ENCODE measurements at places on chromosomes 16 and 17.

- DNase-seq = no peak
Observed at GRCh38 chr17:2214047-2214928, 89.3 kb downstream of the SMG6 start.

DNA sequence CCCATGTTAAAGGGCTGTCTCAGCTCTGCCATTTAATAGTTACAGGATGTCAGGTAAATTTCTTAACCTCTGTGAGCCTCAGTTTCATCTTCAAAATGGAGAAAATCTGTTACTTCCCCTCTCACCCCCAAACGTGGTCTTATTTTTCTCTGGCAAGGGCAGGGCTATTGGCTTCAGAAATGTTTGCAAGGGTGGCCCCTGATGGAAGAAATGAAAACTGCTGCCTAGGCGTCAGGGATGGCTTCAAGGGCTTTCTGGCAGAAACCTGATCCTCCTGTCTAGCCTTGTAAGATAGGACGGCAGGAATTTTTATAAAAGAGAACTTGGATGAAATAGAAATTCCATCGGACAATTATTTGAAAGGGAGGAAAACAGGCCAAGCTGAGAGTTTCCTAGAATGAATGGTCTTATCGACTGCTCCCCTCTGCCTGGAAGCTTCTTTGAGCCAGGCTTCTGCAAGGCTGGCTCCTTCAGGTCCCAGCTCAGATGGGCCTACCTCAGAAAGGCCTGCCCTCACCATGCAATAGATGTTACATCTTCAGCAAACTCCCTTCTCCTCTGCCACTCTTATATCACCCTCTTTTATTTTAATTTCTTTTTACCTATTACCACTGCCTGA is 43.0 kb upstream of the TANGO6 start:
- no peak for DNase-seq

- no peak for DNase-seq
Observed at GRCh38 chr17:72273289-72274056, 152.7 kb downstream of the SOX9 start.

DNA sequence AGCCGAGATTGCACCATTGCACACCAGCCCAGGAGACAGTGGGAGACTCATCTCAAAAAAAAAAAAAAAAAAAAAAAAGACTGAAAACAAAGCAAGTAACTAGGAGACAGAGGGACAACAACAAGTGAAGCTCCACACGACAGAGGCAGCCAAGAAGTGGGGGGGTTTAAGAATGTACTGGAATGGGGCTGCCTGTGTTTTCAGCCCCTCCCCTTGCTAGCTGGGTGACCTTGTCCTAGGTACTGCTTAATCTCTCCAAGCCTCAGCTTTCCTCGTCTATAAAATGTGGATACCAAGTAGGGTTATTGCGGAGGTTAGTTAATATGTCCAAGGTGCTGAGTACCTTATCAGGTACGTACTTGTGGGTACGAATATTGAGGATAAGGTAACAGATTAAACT is 163.8 kb upstream of the CACNG5 start:
- DNase-seq = no peak

DNA sequence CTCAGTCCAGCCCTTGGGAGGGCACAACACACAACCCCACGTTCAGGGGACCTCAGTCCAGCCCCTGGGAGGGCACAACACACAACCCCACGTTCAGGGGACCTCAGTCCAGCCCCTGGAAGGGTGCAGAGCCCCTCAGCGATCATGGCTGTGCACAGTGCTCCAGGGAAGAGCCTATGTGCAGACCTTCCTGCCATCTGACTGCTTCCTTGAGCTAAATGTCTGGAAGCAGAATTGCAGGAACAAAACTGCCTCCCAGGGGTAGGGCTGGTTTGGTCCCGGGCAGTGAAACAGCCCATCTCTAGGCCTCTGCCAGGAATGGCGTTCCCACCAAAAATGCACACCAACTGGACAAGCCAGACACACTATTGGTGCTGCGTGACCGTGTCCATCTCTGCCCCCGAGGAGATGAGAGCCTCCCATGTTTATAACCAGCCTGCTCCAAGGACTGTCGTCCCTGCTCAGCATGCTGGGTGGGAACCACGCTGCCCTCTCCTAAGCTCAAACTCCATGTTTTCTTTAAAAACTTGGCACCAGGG is 44.0 kb downstream of the ZNF276 start:
- DNase-seq = no peak

GRCh38 chr16:50468749-50469078 is 79.5 kb upstream of the NKD1 start:
- no peak for DNase-seq

GRCh38 chr17:7767405-7768021 is 50.0 kb downstream of the DNAH2 start:
- DNase-seq = peak; percentile 8

GRCh38 chr17:65035191-65035590 is 21.3 kb downstream of the GNA13 start:
- no peak for DNase-seq

DNA sequence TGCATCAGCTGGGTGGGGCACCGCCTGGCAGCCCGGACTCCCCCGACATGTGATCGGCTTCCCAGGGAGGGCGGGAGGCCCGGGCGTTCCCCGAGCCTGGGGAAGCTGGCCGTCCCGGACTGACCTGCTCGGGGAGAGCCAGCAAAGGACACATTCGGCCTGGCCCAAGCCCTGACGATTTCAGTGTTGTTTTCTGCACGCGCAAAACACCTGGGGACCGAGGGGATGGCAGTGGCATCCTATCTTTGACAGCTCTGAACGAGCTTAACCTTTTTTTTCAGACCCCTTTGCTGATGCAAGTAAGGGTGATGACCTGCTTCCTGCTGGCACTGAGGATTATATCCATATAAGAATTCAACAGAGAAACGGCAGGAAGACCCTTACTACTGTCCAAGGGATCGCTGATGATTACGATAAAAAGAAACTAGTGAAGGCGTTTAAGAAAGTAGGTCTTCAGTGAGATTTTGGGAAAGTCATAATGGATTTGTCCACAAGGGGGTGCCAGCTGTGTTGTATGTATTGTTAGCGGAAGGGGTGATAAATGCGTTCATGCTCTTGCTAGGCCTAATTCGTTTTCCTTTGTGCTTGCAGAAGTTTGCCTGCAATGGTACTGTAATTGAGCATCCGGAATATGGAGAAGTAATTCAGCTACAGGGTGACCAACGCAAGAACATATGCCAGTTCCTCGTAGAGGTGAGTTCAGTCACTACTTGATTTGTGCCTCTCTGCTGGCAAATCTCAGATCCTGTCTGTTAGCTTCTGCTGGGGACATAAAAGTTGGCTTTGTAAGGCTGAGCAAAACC is 1.0 kb downstream of the EIF1 start:
- DNase-seq = no peak

DNA sequence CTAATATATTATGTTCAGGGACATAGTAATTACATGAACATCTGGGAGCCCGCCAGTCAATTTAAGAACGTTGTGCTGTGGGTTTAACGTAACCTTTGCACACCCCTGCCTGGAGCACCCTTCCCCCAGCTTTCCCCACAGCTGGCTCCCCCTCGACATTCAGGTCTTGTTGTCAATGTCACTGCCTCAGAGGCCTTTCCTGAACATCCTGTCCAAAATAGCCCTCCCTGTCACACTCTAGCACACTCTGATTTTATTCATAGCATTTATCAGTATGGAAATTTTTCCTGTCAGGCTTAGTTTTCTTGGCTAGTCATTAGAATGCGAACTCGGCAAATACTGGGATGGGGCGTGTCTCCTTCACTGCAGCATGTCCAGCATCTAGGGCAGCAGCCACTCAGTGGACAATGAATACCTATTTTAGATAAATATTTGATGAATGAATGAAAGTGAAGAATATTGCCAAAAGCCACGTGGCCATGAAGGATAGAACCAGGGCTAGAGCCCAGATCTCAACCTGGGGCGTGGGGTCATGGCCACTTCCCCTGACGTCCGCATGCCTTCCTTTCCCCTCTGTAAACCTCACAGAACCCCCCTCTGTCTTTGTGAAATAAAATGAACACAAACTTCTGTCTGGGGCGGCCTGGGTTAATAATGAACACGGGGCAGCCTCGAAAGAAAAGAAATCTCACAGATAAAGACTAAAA is 10.5 kb downstream of the PIK3R6 start:
- no peak for DNase-seq
